Islet precursor cell (in vitro differentiated cells): ENCODE measurements at places on chromosomes 4 and X.

DNA sequence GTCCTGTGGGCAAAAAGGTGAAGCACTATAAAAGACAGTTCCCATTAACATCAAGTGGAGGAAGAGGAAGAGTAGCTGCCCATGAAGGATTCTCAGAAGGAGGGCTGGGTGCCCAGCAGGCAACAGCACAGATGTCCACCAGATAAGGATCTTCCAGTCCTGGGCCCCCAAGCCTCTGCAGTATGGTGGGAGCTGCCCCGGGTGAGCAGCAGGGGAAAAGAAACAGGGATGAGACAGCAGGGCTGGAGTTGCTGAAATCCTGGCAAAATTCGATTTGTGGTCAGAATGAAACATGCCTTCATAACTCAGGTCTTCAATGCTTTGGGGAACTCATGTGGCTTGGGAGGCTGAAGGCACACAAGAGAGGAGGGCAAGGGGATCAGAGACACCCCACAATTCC is 94.6 kb downstream of the RASL11B start:
- DNase-seq: no peak

- peak; percentile 90 for DNase-seq
Measured at GRCh38 chr4:47837094-47837907, 566 bp downstream of the CORIN start.

- DNase-seq: no peak
Measured at GRCh38 chr4:17771284-17771908, 10.0 kb downstream of the FAM184B start.

GRCh38 chr4:43757147-43757546 is 691.5 kb downstream of the KCTD8 start:
- DNase-seq: peak; percentile 75

- peak; percentile 88 for DNase-seq
Measured at GRCh38 chr4:105146276-105147015, at the start of gene TET2. TET2 (plus strand) TSS chr4:105146876; CDS start chr4:105233943, 87,067 bp downstream.

DNA sequence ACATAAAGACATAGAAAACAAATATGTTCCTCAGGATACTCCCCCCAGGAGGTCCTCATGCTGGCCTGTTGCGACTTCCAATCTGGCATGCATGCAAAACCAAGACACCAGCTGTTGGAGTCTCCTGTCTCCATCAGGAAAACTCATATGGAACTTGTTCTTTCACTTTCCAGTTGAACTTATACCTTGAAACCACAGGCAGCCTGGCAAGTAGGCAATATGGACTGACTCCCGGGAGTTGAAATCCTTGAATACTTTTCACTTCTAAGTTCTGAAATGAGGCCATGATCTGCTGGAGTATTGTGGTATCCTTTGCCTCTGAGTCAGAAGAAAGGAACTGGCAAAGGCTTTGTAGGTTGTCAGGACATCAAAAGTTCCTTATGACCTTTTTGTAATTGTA is 444.2 kb downstream of the IDS start:
- DNase-seq: no peak

- no peak for DNase-seq
Measured at GRCh38 chr4:96355414-96355813, 515.5 kb downstream of the PDHA2 start.

GRCh38 chr4:137083571-137084135 is 448.6 kb downstream of the PCDH18 start:
- DNase-seq: no peak

DNA sequence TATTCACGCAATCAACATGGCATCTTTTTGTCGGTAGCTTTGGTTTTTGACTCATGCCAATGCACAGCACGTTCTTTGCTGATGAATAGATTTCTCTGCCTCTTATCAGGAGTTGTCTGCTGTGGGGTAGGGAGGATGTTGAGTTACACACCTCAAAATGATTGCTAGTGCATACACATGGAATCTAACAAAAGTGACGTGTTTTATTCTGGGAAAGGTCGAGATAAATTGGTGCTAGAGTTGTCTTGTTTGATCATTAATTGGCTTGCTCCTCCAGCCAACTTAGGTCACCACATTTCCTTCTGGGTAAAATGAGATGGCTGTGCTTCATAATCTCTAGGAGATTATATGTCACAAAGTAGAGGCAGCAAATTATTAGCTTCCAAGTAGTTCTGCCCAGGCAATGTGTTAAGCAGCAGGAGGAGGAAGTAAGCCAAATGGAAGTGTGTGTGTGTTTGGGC is 3.9 kb downstream of the RAB9A start:
- no peak for DNase-seq

DNA sequence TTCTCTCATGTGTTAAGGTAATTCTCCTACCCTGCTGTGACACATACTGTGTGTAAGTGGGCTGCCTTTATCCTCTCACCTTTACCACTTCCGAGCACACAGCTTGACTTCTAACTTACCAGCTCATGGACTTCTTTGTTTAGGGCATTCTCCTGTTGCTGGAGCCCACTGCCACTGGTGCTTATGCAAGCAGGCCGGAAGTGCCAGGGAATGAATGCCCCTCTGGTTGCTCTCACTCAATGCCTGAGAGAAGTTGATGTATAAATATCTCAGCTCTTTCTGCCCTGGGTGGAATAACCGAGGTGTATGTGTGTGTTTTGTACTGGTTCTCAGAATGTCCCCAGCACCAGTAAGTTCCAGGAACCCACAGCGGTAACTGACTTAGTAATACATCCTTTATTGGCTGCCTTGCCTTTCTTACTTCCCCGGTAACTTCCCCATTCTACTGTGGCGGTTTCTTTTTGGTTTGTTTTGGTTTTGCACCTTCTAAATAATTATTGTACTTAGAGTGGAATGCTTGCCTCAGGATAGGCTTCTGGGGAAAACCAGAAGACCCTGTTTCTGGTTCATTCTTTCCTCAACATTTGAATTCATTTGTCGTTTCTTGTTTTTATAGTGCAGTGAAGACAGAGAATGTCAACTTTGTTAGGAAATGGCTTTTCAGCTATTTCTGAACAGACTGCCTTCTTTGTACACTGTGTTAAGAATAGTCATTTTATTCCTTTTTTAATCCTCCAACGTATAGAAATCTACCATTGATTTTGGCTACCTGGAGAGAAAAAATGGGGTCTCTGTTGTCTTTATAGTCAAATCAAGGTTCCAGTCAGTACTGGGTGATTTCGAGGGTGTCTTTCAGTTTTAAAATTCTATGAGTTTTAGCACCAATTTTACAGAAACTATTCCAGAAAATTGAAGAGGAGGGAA is 45.4 kb downstream of the CXorf58 start:
- DNase-seq: peak; percentile 70

DNA sequence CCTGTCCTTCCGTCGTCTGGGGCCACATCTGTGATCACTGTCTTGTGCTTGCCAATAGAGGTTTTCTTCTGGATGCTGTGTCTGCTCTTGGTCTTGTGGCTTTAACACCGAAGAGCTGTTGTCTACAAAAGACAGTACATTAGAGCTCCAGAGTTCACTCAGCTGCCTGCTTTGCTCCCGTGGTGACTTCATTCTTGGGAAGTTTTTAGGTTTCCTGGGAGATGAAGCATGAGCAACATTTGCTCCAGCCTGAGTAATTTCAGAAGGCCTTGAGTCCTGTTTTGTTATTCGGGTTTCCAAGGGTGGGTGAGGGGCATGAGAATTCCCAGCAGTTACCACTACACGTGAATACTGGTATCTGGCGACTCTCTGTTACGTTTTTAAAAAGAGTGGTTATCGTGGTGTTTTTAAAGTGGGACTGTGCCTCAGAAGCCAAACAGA is 189.2 kb downstream of the SHROOM3 start:
- DNase-seq: peak; percentile 97

DNA sequence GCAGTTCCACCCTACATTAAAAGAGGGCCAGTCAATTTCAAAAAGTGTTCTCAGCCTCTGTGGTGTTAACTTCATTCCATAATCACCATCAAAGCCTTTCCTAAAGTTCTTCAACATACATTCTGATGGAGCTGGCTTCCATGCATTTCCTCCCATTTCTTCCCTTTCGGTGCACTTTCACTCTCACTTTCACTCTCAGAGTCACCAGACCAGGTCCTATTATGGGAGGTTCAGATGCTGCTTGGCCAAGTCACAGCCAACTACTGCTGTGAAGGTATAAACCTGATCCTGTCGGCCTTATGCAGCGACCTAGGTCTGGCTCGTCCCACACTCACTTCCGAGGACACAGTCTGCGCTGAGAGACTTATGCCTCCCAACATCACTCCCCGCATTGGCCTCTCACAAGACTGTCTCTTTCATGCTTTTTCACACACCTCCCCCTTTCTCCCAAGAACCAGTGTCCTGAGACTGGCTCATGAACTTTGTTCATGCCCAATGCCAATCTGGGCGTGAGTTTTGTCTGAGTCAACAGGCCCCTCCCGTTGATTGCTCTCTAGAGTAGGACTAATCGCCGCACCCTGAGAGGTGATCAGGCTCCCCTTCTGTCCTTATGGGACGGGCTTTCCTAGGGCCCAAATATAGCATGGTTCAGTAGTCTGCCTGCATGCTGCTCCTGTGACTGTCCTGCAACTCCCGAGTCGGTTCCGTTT is 60.8 kb upstream of the XAGE1B start:
- no peak for DNase-seq

DNA sequence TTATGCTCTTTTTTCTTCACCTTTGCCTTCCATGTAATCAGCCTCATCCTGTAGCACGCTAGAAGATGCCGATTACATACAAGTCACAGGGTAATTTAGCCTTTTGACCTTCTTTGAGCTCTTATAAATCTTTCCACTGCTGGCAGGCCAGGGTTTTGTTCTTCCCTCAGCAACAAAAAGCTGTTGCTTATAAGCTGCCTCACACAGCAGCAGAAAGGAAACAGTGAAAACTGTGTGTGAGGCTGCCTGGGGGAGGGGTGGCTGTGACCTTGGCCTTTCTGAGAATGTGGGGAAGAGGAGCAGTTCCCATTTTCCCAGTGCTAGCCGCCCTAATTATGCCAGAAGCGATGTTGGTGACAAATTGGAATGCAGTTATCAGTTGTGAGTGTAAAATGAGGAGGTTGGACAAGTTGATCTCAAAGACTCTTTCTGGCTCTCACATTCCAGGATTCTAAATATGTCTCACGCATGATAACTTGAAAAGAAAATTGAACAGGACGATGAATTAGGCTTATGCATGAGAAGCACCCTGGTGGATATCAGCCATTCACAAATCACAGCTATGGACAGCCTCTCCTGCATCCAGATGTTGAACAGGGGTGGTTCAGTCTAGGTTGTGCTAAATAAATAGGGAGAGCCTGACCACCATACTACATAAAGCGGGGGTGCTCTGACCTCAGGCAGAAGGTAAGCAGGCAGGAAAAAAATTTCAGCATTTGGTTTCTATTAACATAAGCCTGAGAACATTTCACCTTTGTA is 25.7 kb downstream of the SLITRK2 start:
- no peak for DNase-seq

GRCh38 chr4:727576-727975 is 21.9 kb downstream of the PCGF3 start:
- DNase-seq: no peak

DNA sequence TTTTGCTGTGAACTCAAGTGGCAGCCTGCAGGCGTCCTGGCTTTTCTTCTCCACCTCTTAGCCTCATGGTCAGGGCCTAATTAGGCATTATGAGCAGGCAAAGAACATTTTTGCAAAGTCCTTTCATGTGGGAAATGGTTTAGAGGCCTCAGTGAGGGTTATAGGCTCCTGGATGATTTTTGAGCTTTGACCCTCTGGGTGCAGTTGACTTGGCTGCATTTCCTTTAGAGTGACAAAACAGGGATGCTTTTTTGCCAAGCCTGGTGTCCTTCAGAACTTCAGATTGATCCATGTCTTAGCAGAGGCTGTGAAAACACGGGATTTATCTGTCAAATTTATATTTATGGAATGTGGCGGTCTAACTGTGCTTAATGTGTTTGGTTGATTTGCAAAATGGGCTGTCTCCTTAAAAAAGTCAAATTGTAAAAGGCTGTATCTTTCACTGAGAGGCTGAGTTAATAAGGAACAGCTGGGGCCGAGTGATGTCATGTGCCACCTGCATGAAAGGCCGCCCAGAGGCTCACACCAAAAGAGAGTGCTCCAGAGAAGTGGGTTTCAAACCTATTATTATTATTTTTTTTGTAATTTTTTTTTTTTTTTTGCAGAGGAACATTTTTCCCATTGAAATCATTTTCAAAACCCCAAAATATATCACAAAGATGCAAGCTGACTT is 192.2 kb upstream of the ARX start:
- DNase-seq: peak; percentile 76

DNA sequence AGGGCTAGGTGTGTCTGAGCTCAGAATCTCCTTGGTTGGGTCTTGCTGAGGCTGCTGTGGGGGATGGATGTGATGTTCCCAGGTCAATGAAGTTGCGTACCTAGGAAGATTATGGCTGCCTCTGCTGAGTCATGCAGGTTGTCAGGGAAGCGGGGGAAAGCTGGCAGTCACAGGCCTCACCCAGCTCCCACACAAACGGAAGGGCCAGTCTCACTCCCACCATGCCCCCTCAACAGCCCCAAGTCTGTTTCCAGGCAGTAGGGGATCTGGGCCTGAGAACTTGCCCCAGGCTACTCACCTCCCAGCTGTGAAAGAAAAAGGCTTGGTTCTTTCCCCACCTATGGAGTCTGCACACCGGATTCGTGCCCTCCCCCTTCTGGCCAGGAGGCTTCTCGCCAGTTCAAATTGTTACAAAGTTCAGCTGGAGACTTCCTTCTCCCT is 72.9 kb downstream of the WDR44 start:
- peak; percentile 68 for DNase-seq

- DNase-seq: no peak
Measured at GRCh38 chrX:47690175-47690574, 31.2 kb upstream of the UXT start.

DNA sequence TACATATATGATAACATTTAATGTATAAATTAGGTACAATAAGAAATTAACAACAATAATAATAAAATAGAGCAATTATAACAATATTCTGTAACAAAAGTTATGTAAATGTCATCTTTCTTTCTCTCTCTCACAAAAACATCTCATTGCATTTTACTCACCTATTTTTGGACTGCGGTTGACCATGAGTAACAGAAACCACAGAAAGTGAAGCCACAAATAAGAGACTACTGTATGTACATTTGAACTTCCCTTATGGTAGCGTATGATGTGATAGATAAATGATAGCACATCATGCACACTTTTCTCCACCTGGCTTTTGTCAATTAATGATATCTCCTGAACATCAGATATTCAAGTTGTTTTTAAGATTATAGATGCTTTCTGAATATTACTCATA is 80.5 kb downstream of the HNRNPD start:
- DNase-seq: no peak

DNA sequence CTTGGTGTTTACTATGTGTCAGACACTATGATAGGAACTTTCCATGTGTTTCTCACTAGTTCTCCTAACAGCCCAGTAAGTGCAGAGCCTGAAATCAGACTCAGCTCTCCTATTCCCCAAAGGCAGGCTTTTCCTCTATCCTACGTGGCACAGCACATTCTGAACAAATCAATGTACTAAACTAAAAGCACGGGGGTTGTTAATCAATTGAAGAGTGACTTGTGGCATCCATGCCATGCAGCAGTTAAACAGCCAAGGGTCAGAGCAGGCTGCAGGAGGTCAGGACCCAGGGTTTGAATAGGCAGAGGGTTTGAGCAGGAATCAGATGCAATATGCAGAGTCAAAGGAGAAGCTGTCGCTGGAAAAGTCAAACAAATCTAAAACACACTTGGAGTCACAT is 289.7 kb upstream of the LDB2 start:
- DNase-seq: no peak
